ENCODE measurements at places on chromosomes 2 and 18.

GRCh38 chr2:206452750-206453149, 9.4 kb downstream of the ADAM23 start:
- H3K4me1 ChIP-seq = no peaks in the 10 kb centered on the region
- H3K36me3 ChIP-seq = peaks cover 32% of the 10 kb centered on the region
- DNase-seq = no peak
- no peak overlapping the region for H3K4me3 ChIP-seq
- no peak overlapping the region for H3K27ac ChIP-seq
- no peaks in the 10 kb centered on the region for H3K27me3 ChIP-seq

GRCh38 chr2:96945014-96945413, 41.4 kb downstream of the FAM178B start:
- DNase-seq = no peak
- H3K27ac ChIP-seq = no peak overlapping the region
- no peak overlapping the region for H3K4me3 ChIP-seq
- no peaks in the 10 kb centered on the region for H3K4me1 ChIP-seq

- H3K36me3 ChIP-seq = peaks cover 3% of the 10 kb centered on the region
- H3K27ac ChIP-seq = no peak overlapping the region
- no peaks in the 10 kb centered on the region for H3K4me1 ChIP-seq
- DNase-seq = no peak
Observed at GRCh38 chr2:124201713-124202112, 176.6 kb downstream of the CNTNAP5 start.

DNA sequence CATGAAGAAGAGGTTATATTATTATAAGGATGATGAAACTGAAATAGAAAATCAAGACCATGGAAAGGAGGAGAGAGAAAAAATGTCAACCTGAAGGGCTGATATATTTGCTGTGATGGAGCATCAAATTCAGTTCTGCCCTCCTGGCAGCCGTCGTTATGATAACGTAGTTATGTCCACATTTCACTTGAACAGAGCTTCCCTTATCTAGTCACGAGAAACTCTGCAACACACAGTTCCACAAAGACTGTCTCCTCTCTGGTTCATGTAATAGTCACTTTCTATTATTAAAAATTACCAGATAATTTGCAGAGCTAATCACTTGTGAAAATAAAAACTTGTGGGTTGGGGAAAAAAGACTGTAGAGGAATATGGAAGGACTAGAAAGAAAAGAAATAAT, 19.5 kb upstream of the RBMS1 start:
- no peak overlapping the region for H3K4me3 ChIP-seq
- H3K27me3 ChIP-seq = no peaks in the 10 kb centered on the region
- H3K36me3 ChIP-seq = no peaks in the 10 kb centered on the region
- peaks cover 3% of the 10 kb centered on the region for H3K4me1 ChIP-seq
- H3K27ac ChIP-seq = no peak overlapping the region
- DNase-seq = no peak

DNA sequence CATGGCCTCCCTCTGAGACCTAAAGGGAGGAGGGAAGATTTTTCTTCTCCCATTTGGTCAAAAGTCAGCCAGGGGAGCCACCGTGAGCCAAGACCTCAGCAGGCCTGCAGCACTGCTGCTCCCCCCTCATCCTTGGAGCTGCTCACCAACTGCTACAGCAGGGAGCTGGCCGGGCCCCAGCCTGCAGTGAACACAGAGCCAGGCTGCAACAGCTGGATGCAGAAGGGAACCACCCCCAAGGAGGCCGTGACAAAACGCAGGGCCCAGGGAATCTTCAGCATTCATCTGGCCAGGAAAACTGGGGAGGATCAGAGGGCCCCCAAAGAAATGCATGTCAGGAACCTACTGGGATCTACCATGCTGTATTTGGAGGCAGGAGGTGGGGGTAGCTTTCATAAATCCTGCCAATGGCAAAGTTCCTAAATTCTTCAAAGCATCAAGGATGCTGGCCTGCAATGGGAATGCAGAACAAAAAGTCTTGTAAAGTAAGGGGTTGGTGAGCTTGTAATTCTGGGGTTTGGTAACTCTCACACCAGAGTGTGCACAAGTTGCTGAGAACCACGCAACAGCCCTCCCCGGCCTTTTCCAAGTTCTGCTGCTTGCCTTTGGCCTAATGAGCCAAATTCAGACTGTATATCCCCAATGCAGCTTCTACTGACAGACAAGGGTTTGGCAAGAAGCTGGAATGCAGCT, 61.0 kb downstream of the CACNB4 start:
- H3K36me3 ChIP-seq = no peaks in the 10 kb centered on the region
- no peak overlapping the region for H3K4me3 ChIP-seq
- H3K27ac ChIP-seq = no peak overlapping the region

- H3K36me3 ChIP-seq = peaks cover 6% of the 10 kb centered on the region
- no peaks in the 10 kb centered on the region for H3K4me1 ChIP-seq
- H3K4me3 ChIP-seq = no peak overlapping the region
Observed at GRCh38 chr2:237551071-237551574, 15.3 kb upstream of the PRLH start.

GRCh38 chr2:181334158-181334826, 122.9 kb upstream of the ITGA4 start:
- H3K36me3 ChIP-seq = no peaks in the 10 kb centered on the region
- DNase-seq = no peak
- no peaks in the 10 kb centered on the region for H3K4me1 ChIP-seq
- H3K27me3 ChIP-seq = no peaks in the 10 kb centered on the region
- H3K4me3 ChIP-seq = no peak overlapping the region

- peaks cover 7% of the 10 kb centered on the region for H3K4me1 ChIP-seq
- H3K4me3 ChIP-seq = no peak overlapping the region
- no peak for DNase-seq
- no peak overlapping the region for H3K27ac ChIP-seq
- H3K36me3 ChIP-seq = peaks cover 3% of the 10 kb centered on the region
Observed at GRCh38 chr2:42095923-42096408, 48.1 kb downstream of the PKDCC start.

DNA sequence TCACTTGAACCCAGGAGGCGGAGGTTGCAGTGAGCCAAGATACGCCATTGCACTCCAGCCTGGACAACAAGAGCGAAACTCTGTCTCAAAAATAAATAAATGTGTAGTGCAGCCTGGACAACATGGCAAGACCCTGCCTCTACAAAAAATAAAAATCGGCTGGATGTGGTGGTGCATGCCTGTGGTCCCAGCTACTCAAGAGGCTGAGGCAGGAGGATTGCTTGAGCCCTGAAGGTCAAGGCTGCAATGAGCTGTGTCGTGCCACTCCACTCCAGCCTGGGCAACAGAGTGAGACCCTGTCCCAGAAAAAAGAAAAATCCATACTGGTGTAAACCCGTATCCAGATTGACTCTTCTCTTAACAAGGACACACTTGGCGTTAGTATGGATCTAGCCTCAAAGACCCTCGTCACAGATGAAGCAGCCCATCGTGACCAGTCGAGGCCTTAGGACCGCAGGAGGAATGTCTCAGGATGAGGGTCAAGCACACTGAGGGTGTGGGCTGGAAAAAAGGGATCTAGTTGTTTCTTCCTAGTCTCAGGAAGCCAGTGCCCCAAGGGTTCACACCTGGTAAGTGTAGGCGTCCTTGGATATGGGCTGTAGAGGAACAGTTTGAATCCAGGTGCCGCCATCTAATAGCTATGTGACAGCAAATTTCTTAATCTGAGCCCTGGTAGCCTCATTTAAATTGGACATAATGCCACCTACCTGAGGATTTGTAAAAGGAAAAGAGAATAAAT, 4.0 kb upstream of the GPBAR1 start:
- no peaks in the 10 kb centered on the region for H3K27me3 ChIP-seq
- H3K4me1 ChIP-seq = peaks cover 4% of the 10 kb centered on the region
- DNase-seq = no peak
- H3K27ac ChIP-seq = no peak overlapping the region
- no peak overlapping the region for H3K4me3 ChIP-seq

GRCh38 chr2:50949450-50950193, 82.3 kb downstream of the NRXN1 start:
- H3K4me1 ChIP-seq = no peaks in the 10 kb centered on the region
- no peaks in the 10 kb centered on the region for H3K36me3 ChIP-seq
- DNase-seq = no peak
- H3K27me3 ChIP-seq = no peaks in the 10 kb centered on the region
- no peak overlapping the region for H3K27ac ChIP-seq
- H3K4me3 ChIP-seq = no peak overlapping the region

DNA sequence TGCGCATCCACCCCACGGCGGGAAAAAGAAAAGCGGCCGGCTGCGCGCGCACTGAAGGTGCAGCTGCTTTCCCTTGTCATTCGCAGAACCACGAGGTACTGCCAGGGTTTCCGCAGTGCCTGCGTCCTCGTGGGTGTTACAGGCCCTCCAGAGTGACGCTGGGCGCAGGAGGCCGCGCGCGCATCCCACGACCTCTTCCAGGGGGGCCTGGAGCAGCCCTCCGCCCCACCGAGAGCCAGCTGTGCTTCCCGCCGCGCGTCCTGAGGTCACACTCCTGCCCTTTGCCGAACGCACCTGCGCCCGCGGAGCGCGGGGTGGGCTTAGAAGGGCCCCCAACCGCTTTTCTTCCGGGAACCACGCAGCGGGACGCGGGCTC, 378 bp upstream of the IAH1 start:
- H3K4me1 ChIP-seq = no peaks in the 10 kb centered on the region
- H3K27ac ChIP-seq = no peak overlapping the region

All from H9 (cell line).